ENCODE measurements at places on chromosomes 7 and 10.

DNA sequence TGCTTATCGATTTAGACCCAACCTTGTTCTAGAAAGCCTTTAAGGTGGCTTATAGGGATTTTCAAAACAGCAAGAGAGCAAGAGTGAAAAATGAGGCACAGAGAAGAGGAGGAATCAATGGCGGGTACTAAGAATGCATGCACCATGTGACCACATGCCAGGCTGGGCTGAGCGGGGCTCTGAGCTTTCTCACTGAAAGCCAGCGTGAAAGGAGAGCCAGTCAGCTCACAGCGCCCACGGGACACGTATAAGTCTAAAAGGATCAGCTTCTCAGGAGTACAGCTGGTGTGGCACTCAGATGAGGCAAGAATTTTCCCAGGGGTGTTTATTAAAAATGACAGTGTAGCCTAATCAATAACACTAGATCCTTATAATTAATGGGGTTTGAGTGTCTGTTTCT, 114.3 kb downstream of the SLIT1 start:
- DNase-seq: no peak

DNA sequence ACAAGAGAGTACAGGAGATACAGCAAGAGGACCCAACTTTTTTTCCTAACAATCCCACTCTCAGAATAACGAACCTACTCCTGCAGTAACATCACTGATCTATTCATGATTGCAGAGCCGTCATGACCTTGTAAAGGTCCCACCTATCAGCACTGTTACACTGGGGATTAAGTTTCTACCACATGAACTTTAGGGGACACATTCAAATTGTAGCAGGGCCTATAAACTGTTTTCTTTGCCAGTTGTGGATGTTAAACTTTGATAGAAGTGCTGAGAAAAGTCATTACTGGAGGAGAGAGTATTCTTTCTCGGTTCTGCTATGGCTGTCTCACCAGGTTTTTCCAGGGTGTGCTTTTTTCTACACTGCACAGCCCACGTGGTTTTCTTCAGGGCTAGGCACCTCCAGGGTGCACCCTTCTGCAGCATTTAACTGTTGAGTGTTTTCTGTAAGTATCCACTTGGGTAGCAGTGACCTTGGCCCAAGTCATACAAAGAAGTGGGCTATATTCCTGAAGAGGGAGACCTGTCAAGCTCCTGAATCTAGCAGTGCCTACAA, 131.6 kb upstream of the AHR start:
- DNase-seq: no peak

DNA sequence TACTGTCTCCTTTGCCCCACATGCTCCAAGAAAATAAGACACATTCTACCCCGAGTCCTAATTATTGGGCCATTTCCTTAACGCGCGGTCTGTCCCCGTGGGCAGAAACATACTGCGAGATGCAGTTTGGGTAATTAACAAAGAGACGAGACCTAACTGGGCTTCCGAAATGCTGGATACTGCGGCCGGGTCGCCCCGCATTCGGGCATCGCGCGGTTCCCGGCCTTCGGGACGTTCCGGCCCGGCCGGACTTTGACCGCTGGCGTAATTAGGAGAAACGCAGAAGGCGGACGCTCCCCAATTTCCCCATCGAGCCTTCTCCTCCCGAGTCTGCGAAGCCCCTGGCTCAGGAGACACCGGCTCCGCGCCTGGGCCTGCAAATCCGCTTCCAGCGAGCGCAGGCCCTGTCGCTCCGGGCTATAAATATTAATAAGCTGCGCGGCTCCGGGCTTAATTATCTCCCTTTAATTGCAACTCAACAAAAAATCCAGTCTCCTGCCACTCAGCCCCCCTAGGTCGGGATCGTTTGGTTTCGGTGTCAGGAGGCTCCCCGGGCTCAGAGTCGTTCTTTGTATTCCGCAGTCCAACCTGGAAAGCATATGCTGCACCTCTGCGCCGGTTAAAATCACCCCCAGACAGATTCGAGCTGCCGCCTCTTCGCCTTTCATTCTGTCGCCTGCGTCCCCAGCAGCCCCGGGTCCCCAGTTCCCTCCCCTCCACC, 131.5 kb downstream of the SPAG6 start:
- DNase-seq: no peak

- no peak for DNase-seq
Observed at GRCh38 chr7:75971961-75972763, 22.2 kb downstream of the TMEM120A start.

DNA sequence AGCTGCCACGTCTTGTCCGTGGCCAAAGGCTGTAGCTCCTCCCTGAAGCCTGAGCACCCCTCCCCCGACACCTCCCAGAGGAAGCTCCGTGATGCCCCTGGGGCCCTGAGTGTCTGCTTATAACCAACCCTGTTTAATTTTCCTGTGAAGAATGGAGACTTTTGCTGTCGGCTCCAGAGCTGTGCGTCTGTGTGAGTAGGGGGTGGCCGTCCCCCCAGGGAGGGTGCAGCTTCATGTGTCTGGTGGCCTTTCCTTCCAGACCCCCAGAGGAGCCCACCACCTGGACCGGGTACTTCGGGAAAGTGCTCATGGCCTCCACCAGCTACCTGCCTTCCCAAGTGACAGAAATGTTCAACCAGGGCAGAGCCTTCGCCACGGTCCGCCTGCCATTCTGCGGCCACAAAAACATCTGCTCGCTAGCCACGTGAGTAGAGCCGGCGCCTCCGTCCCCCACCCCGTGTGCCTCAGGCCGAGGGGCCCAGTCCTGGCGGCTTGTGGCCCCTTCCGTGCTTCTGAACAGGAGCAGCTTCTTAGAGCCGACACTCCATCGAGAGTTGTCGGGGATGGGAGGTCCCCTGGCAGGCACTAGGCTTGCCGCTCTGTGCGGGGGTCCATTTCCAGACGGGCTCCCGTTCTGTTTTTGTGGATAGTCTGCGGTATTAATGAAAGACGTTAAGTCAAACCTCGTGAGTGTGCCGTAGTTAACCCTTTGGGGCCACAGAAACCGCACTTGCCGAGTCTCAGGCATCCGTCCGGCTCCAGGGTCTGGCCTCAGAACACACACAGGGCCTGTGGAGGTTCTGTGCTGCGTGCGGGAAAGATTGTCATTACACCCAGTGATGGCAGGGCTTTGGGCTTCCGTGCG, 37.1 kb downstream of the WIPI2 start:
- no peak for DNase-seq

- DNase-seq: no peak
Observed at GRCh38 chr10:71213761-71214440, 1.5 kb downstream of the UNC5B start.

- DNase-seq: no peak
Observed at GRCh38 chr10:78802866-78803265, 265.9 kb upstream of the ZMIZ1 start.

DNA sequence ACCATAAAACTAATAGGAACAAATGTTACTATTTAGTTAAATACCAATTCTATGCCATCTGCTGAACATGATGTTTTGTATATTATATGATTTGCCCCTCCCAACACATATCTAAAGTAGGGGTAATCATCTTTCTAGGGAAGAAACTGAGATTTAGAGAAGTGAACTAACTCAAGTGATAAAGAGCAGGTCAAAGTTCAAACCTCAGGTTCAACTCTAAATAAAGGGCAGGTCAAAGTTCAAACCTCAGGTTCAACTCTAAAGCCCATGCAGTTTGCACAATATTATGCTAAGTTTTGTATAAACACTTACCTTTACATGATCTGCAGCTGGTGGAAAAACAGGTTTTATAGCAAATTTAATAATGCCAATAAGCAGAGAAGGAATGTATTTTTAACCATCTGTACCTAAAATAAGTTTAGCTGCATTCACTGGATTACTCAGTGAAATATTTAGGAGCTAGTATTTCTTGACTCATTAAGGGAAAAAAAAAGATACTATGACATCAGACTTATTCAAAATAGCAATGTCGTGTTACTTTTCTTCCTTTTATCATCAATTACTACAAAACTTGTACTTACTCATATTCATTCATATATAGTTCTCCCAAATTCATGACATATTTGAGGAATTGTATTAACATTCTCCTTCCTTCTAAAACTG, 1194.3 kb upstream of the CELF2 start:
- no peak for DNase-seq

DNA sequence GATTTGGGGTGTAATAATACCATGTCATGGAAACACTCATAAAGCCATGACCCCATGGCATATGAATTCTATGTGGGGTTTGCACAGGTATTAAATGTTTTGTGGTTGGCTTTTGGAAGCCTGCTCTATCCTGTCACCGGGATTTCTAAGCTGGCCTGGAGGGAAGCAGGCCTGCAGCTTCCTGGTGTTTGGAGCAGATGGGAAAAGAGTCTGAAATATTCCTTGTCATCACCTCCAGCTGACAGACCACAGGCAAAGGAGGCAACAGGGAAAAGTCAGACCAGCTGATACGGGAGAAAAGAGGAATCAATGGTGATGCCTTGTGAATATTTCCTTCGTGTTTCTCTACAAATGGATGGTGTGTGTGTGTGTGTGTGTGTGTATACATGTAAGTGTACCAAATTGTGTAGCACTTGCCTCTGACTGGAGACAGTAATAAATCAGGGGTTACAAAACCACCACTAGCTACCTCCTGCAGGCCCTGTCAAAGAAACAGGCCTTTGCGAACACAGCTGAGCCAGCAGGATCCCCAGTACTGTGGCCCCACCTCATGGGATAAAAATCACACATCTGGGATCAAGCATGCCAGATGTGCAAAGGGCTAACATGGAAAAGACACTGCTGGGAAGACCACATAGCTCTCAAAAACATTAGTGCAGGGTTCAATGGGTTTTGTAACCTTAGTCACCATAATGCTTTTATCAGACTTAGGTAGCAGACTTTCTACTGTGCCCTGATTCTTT, 120.8 kb upstream of the HPS1 start:
- DNase-seq: no peak

GRCh38 chr7:134084488-134085144, 42.5 kb upstream of the LRGUK start:
- DNase-seq: no peak

GRCh38 chr7:73730485-73730884, 8.1 kb downstream of the ABHD11 start:
- no peak for DNase-seq

GRCh38 chr10:87818505-87819288, 671 bp upstream of the ATAD1 start:
- DNase-seq: peak; percentile 70

Measured in T-helper 2 cell (primary cell).